Calu3 (cell line): ENCODE measurements at places on chromosomes 1 and 21. TPM values are rescaled to one million over a fixed set of nuclear protein-coding genes. Genes with fewer than 3 reads are reported as not detected.

- DNase-seq: no peak
These were observed 76.7 kb downstream of the OBSCN start for GRCh38 chr1:228284521-228284920.

- no peak for DNase-seq
These were observed 12.3 kb upstream of the SDC3 start for GRCh38 chr1:30920827-30921226.

DNA sequence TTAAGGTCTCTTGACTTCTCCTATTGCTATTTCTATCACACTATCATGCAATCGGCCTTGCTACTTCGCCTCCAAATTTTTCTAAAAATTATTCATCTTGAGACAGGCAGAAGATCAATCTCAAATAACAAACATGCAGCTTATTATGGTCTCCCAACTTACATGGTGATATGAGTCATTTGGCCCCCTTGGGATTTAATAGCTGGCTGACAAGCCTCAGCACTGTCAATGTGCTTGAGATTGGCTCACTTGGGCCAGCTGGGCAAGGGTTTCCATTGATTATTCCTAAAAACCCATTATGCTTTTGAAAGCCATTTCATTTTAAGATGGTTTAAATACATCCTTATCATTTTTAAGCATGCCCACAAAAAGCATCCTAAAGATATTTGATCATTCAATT lies 224.5 kb upstream of the NFIA start:
- DNase-seq: no peak

The PLEKHA6 gene
- 94.9 and 101 TPM in 2 replicates for total RNA-seq

The SEC16B gene
- total RNA-seq: 4.2 and 6.2 TPM in 2 replicates

The SLC25A34 gene
- total RNA-seq: 0.68 and 1.2 TPM in 2 replicates
